ENCODE measurements at places on chromosomes 7 and 10. TPM values are rescaled to one million over a fixed set of nuclear protein-coding genes. Genes with fewer than 3 reads are reported as not detected.

DNA sequence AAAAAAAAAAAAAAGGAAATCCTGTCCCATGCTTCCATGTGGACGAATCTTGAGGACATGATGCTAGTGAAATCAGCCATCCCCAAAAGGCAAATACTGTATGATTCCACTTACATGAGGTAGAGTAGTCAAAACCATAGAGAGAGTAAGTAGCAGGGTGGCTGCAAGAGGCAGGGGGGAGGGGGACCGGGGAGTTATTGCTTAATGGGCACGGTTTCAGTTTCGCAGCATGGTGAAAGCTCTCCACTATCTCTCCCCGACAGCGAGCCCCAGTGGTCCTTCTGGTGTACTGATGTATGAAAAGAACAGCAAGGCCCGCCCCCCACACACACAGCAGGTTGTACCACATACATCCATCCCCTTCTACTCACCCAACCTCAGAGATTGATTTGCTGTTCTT, 32.8 kb downstream of the NOD1 start:
- H3K4me1 ChIP-seq: peaks cover 8% of the 10 kb centered on the region
- peak; percentile 85 for DNase-seq
- peaks cover 22% of the 10 kb centered on the region for H3K36me3 ChIP-seq
- H3K27me3 ChIP-seq: no peaks in the 10 kb centered on the region

GRCh38 chr7:9307131-9307530, 873.7 kb downstream of the NXPH1 start:
- H3K36me3 ChIP-seq: no peaks in the 10 kb centered on the region
- no peak overlapping the region for H3K4me3 ChIP-seq
- no peaks in the 10 kb centered on the region for H3K4me1 ChIP-seq
- no peaks in the 10 kb centered on the region for H3K27me3 ChIP-seq

DNA sequence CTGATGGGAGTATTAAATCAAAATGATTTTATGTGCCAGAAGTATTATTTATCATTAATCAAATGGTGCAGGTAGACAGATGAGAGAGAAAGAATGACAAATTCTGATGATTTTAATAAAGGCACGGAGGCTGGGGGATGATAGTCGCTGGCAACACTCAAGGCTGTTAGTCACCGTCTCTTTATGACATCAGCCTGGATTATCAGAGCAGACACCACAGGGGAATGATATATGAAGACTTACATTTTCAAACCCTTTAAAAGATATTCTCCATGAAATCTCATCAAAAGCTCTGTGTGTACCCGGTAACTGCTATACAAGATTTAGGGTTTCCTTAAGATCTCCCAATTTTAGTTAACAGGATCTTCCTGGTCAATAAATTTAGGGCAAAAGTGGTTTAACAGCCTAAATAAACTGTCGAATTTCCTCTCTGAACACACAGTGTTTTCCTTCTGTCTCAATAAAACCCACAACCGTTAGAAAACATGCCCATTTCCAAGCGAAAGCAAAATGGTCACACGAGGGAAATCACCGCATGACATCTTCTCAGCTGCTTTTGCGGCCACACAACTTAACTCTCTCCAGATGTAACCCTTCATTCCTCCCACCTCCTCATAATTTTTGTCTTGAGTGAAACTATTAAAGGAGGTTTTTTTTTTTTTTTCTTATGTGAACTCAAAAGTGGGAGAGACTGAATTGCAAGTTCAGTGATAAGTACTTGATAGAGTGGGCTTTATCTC, 133.2 kb upstream of the FAM171A1 start:
- no peak overlapping the region for H3K27ac ChIP-seq
- no peak overlapping the region for H3K4me3 ChIP-seq
- no peaks in the 10 kb centered on the region for H3K4me1 ChIP-seq
- DNase-seq: no peak

GRCh38 chr10:18620856-18621255, 30.5 kb downstream of the NSUN6 start:
- no peak overlapping the region for H3K27ac ChIP-seq
- no peaks in the 10 kb centered on the region for H3K27me3 ChIP-seq
- no peak for DNase-seq
- H3K4me1 ChIP-seq: no peaks in the 10 kb centered on the region
- H3K4me3 ChIP-seq: no peak overlapping the region

- no peak overlapping the region for H3K27ac ChIP-seq
- H3K4me1 ChIP-seq: no peaks in the 10 kb centered on the region
- no peak overlapping the region for H3K4me3 ChIP-seq
- no peak for DNase-seq
- no peaks in the 10 kb centered on the region for H3K27me3 ChIP-seq
These were observed 227.5 kb downstream of the WDR11 start for GRCh38 chr10:121078672-121079102.

DNA sequence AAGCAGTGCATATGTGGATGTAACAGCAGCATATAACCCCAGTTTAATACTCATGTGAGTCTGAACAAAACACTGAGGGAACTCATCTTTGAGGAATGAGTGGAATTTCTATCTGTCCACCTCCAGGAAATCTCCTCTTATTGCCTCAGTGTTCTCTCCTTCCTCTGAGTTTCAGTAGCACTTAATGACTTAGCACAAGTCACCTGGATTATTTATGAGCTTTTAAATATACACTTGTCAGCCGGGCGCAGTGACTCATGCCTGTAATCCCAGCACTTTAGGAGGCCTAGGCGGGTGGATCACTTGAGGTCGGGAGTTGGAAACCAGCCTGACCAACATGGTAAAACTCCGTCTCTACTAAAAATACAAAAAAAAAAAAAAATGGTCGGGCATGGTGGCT, 4.3 kb downstream of the LRRC20 start:
- DNase-seq: no peak
- no peak overlapping the region for H3K27ac ChIP-seq
- peaks cover 20% of the 10 kb centered on the region for H3K4me1 ChIP-seq
- peaks cover 15% of the 10 kb centered on the region for H3K36me3 ChIP-seq
- H3K27me3 ChIP-seq: no peaks in the 10 kb centered on the region

DNA sequence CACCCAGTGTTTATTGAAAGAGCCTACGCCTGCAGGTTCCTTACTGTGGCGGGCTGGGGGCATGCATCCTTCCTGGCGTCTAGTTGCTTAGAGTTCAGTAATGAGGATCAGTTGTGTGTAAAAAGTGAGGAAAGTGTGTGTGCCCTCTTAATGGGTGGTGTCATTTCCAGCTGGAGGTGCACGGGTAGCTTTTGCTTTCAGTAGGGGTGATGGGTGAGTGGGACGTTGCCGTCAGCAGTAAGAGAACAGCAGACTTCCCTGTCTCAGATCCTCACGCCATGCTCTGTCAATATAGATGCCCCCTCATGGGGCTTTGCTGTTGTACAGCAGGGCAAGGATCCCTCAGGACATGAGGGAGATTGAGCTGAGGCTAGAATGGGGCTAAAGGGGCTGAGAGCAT, 352.6 kb upstream of the GALNT17 start:
- H3K27me3 ChIP-seq: no peaks in the 10 kb centered on the region
- no peak overlapping the region for H3K4me3 ChIP-seq
- no peak overlapping the region for H3K27ac ChIP-seq
- H3K36me3 ChIP-seq: peaks cover 16% of the 10 kb centered on the region
- DNase-seq: no peak

The ZNF488 gene
- total RNA-seq: not detected

GRCh38 chr7:36181668-36182067, 28.6 kb downstream of the EEPD1 start:
- H3K36me3 ChIP-seq: no peaks in the 10 kb centered on the region
- H3K27ac ChIP-seq: no peak overlapping the region
- no peak overlapping the region for H3K4me3 ChIP-seq
- H3K4me1 ChIP-seq: no peaks in the 10 kb centered on the region

GRCh38 chr10:110681023-110681681, 37.0 kb downstream of the RBM20 start:
- peaks cover 3% of the 10 kb centered on the region for H3K4me1 ChIP-seq
- H3K36me3 ChIP-seq: no peaks in the 10 kb centered on the region
- H3K4me3 ChIP-seq: no peak overlapping the region
- H3K27me3 ChIP-seq: peaks cover 35% of the 10 kb centered on the region
- H3K27ac ChIP-seq: no peak overlapping the region

DNA sequence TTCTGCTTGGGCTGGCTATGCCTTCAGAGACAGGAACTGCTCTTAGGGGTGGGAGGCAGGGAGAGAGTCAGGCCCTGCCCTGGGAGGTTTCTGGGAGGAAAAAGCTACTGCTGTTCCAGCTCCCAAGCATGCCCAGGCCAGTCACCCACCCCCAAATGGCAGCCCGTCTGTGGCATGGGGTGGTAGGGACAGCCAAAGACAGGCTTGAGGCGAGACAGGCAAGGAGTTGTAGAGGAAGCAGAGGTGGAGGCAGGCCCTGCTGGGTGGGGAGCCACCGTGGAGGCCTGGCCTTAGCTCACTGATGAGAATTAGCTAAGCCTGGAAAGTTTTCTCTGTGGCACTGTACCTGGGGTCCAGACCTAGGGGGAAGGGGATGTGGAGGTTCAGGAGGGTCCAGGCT, 6.6 kb upstream of the SAMD8 start:
- DNase-seq: no peak
- H3K27ac ChIP-seq: peak overlapping the region; percentile 26
- no peaks in the 10 kb centered on the region for H3K27me3 ChIP-seq
- no peak overlapping the region for H3K4me3 ChIP-seq
- H3K36me3 ChIP-seq: no peaks in the 10 kb centered on the region

The TMEM178B gene
- 0.10 TPM for total RNA-seq

DNA sequence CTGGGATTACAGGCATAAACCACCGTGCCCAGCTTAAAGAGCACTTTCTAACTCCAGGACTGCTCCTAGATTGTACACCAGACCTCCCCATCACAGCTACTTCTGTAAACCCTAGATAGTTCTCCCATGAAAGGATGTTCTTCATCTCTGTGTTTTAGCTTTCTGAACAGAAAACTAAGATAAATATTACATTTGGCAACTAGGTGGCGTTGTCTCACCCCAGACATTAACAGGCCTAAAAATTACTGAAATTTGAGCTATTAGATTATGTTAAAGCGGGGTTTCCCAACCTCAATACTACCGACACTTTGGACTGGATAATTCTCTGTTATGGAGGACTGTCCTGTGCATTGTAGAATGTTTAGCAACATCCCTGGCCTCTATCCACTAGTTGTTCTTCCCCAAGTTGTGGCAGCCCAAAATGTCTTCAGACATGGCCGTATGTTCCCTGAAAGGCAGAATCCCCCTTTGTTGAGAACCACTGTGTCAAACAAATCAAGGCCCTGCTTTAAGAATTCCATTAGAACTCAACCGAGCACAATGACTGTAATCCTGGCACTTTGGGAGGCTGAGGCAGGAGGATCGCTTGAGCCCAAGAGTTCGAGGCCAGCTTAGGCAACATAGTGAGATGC, 19.1 kb downstream of the ATOH7 start:
- DNase-seq: no peak
- no peak overlapping the region for H3K27ac ChIP-seq
- H3K4me3 ChIP-seq: no peak overlapping the region
- H3K27me3 ChIP-seq: peaks cover 16% of the 10 kb centered on the region
- no peaks in the 10 kb centered on the region for H3K4me1 ChIP-seq

The ACTL6B gene
- total RNA-seq: not detected

The MSS51 gene
- total RNA-seq: 2.9 TPM

- H3K27me3 ChIP-seq: no peaks in the 10 kb centered on the region
- no peak overlapping the region for H3K27ac ChIP-seq
- peaks cover 54% of the 10 kb centered on the region for H3K4me1 ChIP-seq
These were observed 44.5 kb upstream of the AGR3 start for GRCh38 chr7:16926283-16926682.

The AKR1D1 gene
- not detected for total RNA-seq

DNA sequence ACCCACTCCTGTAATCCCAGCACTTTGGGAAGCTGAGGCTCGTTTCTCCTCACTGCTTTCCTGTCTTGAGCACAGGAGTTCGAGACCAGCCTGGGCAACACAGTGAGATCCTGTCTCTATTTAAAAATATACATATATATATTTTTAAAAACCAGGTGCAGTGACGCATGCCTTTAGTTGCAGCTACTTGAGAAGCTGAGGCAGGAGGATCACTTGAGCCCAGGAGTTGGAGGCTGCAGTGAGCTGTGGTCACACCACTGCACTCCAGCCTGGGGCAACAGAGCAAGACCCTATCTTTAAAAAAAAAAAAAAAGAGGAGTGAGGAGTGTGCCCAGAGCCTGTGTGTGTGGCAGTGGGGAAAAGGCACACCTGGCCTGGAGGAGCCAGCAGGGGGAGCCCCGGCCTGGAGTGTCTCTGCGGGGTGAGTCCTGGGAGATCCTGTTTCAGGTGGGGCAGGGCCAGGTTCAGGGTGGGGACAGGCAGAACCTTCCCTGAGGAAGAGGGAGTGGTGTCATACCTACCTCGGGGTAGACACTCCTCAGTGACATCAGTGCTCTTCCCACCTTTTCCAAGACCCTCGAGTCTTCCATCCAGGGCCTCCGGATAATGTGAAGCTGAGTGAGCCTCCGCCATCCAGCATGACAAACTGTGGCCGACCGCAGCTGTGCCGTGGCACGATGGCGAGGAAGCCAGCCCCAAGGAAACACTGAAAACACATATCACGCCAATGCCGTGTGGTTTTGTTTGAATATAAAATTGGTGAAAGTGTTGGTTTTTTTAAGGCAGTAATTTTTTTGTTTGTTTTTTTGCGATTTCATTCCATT, 9.0 kb upstream of the ARPC1B start:
- H3K27ac ChIP-seq: no peak overlapping the region
- peaks cover 25% of the 10 kb centered on the region for H3K4me1 ChIP-seq
- DNase-seq: peak; percentile 70
- H3K27me3 ChIP-seq: no peaks in the 10 kb centered on the region

DNA sequence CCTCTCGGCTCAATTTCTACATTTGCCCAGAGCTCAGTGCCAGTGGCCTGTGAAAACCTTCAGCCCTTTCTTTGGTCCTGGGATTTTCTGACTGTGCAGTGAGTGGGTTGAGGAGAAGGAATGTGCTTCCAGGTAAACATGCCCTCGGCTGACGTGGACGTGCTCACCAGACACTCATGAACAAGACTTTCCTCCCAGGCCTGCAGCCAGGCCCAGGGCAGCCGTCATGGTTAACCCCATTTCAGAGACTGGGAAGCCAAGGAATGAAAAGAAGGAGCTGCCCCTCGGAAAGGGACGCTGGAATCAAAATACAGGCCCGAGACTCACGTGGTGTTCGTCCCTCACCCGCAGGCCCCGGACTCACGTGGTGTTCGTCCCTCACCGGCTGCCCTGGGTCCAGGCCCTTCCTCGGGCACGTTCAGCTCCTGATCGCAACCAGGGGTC, 8.8 kb upstream of the CALML5 start:
- peaks cover 4% of the 10 kb centered on the region for H3K4me1 ChIP-seq
- DNase-seq: no peak
- H3K27me3 ChIP-seq: peaks cover 12% of the 10 kb centered on the region

The ASB10 gene
- total RNA-seq: not detected

The SPDYE5 gene
- total RNA-seq: not detected

- peaks cover 11% of the 10 kb centered on the region for H3K27me3 ChIP-seq
- H3K27ac ChIP-seq: peak overlapping the region; percentile 94
- H3K4me1 ChIP-seq: peaks cover 32% of the 10 kb centered on the region
- peak overlapping the region; percentile 82 for H3K4me3 ChIP-seq
- H3K36me3 ChIP-seq: peaks cover 25% of the 10 kb centered on the region
These were observed 771 bp upstream of the NUDCD3 start for GRCh38 chr7:44491229-44491628.

- H3K4me1 ChIP-seq: peaks cover 12% of the 10 kb centered on the region
- H3K36me3 ChIP-seq: no peaks in the 10 kb centered on the region
- DNase-seq: no peak
- H3K27me3 ChIP-seq: peaks cover 41% of the 10 kb centered on the region
These were observed 6.7 kb upstream of the GSDME start for GRCh38 chr7:24764011-24764410.
